ENCODE measurements at places on chromosomes 6 and 20.
A peak's percentile ranks its signal among the peaks of the same experiment; 100 is the strongest.

DNA sequence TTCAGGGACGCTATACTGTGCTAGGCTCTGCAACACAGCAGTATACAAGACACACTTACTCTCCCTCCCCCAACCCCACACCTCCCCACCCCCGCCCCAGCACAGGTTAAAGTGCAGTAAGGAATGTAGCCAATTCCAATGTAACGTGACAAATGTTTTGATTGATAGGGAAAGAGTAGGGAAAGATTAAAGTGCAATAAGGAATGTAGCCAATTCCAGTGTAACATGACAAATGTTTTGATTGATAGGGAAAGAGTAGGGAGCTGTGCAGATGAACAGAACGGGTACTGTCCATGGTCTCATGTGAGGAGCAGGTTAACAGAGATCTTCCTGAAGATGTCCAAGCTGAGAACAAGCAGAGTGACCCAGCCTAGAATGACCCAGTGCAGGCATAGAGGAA is 69.1 kb downstream of the TMEM244 start:
- DNase-seq = no peak

GRCh38 chr6:160678744-160679401 is 14.8 kb upstream of the LPA start:
- no peak for DNase-seq

DNA sequence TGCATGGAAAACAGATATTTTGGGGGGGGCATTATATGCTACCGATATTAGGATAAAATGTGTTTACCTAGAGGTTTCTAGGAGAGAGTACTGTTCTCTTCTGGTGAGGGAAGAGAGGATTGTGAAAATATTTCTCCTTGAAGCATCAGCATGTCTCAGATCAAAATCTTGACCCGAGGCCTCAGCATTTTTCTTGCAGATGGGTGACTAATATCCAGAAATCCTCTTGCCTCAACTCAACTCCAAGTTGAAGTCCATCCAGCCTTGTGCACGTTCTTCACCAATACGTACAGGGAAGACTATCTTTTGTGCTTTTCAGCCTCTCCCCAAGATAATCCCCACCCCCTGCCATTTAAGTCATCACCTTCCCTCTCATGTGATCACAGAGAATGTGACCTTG is 59.5 kb downstream of the PRND start:
- DNase-seq = no peak

GRCh38 chr6:34462010-34462409 is 3.9 kb upstream of the PACSIN1 start:
- DNase-seq = no peak

DNA sequence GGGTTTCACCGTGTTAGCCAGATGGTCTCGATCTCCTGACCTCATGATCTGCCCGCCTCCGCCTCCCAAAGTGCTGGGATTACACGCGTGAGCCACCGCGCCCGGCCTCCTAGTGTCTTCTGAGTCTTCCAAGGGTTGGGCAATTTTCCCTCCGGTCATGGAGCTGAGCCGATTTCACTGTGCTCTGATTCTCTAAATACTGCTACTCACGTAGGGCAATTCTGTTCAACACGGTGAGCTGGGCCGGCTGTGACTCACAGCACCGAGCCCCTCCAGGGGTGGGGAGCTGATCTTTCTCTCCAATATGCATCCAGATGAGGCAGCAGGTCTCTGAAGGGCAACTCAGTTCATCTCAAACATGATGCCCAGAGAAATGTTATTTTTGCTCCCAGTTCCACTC is 71.6 kb upstream of the CD93 start:
- DNase-seq = no peak

- DNase-seq = no peak
These were observed 41.0 kb downstream of the PKHD1 start for GRCh38 chr6:52046456-52046855.

DNA sequence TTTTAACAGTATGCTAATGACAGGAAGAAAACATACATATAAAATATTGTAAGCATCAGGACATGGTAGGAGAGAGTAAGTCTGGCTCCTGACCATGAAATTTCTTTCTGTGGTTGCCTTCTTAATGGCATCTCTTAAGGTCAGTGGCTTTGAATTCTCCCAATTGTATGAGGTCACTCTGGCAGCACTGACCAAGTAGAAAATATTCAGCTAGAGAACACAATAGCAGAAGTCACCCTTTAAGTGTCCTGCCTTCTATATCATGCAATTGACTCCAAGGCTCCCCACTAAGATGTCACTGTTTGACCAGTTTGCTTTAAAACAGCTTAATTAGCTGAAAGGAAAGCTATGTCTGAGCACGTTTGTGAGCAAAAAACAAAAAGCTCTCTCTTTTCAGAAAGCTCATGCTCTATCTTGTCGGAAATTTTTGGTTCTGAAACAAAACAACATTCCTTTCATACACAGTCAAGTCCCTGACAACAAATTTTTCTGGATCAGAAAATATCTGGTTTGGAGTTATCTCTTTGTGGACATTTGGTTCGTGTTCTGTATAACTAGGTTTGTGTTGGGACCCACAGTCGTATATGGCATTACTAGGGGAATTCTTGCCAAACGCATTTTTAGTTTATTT is 120.9 kb upstream of the IFNGR1 start:
- DNase-seq = no peak

DNA sequence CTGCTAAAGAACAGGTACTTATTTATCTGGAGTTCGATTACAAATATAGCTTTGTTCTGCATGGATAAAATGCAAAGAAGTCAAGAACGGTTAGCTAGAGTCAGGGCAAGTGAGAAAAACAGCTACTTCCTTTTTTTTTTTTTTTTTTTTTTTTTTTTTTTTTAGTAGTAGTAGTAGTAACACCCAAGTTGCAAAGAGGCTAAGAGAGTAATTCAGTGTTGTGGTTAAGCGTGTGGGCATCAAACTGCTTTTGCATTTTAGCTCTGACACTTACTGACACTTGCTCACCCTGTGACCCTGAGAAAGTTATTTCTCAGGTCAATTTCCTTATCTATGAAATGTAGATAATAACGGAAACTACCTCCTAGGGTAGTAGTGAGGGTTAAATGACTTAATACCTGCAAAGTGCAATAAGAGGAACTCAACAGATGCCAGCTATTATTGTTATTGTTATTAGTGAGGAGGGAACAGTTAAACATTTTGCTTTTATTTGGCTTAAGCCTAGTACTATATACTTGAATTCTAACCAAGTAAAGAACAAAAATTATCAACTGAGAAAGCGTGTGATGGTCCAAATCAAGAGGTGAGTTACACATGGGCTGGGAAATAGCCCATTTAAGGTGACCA is 86.7 kb upstream of the BACH2 start:
- DNase-seq = no peak

DNA sequence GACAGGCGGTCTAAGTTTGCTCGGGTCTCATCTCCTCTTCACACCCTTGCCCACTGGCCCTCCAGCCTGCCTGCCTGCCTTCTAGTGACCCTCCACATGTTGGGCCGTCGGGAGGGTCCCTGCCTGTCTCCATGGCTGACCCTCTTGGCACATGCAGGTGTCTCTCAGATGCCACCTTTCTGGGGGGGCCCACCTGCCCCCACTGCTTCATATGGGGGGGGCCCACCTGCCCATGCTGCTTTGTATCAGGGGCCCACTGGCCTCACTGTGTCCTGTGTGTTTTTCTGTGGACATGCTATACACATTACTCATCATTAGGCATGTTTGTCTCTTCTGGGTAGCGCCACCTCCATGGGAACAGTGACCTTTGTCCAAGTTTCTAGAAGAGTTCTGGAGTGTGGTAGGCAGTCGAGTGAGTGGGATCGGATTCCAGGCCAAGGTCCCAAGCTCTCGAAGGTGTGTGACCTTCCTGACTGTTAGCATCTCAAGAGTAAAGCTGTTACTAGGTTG is 40.4 kb upstream of the KIF25 start:
- no peak for DNase-seq

DNA sequence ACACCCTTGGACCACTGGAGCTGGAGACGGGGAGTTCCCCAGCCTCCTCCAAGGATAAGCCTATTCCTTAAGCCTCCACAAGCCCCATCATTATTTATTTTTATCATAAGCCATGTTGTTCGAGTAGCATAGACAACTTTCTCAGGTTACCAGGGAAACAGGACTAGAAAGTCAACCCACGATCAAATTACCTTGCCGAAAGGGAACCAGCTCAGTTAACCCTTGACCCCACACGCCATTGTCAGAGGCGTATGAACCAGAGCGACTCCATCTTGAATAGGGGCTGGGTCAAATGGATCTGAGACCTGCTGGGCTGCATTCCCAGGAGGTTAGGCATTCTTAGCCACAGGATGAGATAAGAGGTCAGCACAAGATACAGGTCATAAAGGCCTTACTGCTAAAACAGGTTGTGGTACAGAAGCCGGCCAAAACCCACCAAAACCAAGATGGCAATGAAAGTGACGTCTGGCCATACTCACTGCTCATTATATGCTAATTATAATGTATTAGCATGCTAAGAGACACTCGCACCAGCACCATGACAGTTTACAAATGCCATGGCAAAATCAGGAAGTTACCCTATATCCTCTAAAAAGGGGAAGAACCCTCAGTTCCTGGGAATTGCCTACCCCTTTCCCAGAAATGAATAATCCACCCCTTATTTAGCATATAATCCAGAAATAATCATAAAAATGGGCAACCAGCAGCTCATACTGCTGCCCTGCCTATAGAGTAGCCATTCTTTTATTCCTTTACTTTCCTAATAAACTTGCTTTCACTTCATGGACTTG is 22.4 kb downstream of the SYNJ2 start:
- DNase-seq = no peak

DNA sequence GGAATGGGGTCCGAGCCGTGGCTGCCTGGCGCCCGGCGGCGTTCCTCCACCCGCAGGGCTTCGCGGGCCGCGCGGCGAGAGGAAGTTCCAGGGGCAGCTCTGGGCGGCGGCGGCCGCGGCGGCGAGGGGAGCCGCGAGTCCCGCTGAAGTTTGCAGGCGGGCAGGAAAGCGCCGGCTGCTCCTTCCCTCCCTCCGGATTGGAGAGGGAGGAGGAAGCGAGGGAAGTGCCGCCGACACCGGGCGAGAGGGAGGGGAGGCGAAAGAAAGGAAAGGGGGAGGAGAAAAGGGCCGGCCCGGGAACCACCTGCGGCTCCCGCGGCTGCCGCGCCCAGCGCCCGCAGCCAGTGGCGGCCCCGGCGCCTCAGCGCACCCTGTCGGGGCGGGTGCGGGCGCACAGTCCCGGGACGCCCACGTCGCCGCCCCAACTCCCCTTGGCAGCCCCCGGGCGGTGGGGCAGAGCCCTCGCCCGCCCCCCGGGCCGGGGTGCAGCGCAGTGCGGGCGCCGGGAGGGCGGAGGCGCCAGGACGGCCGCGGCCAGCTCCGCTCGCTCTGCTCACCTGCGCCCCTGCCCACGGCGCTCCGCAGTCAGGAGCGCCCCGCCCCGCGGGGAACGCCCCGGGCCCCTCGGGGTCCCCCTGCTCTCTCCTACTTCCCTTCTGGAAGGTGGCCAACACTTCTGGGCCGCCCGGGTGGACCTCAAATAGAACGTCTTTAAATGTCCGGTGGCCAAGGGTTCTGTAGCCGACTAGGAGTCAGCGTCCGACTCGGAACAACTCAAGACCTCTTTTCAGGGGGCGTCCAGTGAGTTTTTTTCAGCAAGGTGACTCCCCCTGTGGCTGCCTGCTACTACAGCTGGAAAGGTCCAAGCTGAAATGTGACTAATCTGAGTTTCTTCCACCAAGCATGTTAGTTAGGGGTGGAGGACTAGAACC is 80.3 kb upstream of the CCDC28A start:
- DNase-seq = peak; percentile 33

GRCh38 chr6:32189069-32189741 is 797 bp downstream of the PBX2 start:
- no peak for DNase-seq

GRCh38 chr20:57988828-57989227 is 239.6 kb downstream of the ANKRD60 start:
- DNase-seq = no peak

GRCh38 chr6:56856036-56856580 is 98.8 kb upstream of the BEND6 start:
- DNase-seq = no peak

- DNase-seq = no peak
These were observed 65.7 kb downstream of the TRDN start for GRCh38 chr6:123570813-123571684.

DNA sequence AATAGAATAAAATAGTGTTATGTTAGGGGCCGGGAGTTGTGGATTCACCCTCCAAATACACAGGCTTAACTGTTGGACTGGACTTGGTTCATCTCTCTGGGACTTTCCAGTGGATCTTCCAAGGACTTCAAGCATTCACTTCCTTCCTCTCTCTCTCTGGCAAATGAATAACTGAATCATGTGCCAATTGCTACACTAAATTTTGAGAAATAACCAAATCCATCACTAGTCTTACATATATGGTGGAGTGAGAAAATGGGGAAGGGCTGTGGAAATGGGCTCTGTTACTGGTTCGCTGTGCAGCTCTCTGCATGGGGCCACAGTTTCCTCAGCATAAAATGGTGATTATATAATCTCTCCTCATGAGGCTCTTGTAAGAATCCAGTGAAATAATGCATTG is 6.8 kb upstream of the KIAA1755 start:
- no peak for DNase-seq
